ENCODE measurements at places on chromosomes 12 and 14. TPM values are rescaled to one million over a fixed set of nuclear protein-coding genes. Genes with fewer than 3 reads are reported as not detected.
A peak's percentile ranks its signal among the peaks of the same experiment; 100 is the strongest.

DCAF4 gene
- 20.6 TPM for total RNA-seq

MYBPC1 gene
- total RNA-seq: not detected

FGD6 gene
- total RNA-seq: 12.5 TPM

ZDHHC22 gene
- total RNA-seq: not detected

LUM gene
- total RNA-seq: 582 TPM

GRCh38 chr12:99146185-99146584 is 501.1 kb downstream of the APAF1 start:
- no peak for DNase-seq

DNA sequence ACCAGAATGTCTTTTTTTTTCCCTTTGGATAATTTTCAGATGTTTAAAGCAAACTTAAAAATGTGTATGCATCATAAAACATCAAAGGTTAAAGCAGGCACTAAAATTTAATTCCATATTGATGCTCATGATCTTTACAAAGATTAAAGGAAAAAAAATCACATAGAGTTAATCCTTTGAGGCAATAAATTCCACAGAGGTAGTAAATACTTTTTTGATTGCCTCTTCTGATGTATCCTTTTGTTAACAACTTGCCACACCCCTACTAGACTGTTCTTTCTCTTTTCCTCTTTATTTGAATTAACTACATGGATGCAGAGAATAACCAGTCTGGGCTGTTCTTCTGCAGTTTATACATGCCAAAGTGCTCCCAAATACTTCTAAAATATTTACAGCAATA is 45.2 kb upstream of the KCNJ8 start:
- no peak for DNase-seq

DNA sequence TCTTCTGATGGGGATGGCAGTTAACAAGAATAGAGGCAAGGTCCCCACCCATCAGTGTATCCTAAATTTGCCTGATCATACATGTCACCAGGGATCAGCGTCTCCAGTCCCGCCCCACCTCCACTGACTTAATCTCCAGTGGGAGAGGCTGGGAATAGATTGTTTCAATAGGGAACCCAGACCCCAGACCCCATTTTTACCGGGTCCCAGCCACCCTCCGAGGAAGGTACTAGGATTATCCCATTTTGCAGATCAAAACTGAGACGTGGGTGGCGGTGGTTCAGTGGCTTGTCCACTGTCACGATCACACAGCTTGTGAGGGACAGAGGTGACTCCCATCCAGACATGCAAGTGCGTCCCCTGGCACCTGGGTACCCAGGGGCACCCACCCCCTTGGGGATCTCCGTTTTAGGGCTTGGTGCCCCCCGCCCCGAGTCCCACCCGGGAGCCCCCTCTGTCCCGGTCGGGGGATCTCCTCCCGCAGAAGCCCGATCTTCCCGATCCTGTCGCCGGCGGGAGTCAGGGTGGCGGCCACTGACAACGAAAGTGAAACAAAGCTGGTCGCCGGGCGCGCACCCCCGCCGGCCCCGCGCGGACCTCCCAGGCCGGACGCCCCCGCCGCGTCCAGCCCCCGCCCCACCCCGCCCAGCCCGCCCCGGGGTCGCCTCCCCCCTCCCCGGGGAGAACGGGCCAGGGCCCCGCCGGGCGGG is 523 bp downstream of the WSB2 start:
- no peak for DNase-seq

GRCh38 chr12:575129-575502 is 88.1 kb downstream of the NINJ2 start:
- DNase-seq: no peak

DNA sequence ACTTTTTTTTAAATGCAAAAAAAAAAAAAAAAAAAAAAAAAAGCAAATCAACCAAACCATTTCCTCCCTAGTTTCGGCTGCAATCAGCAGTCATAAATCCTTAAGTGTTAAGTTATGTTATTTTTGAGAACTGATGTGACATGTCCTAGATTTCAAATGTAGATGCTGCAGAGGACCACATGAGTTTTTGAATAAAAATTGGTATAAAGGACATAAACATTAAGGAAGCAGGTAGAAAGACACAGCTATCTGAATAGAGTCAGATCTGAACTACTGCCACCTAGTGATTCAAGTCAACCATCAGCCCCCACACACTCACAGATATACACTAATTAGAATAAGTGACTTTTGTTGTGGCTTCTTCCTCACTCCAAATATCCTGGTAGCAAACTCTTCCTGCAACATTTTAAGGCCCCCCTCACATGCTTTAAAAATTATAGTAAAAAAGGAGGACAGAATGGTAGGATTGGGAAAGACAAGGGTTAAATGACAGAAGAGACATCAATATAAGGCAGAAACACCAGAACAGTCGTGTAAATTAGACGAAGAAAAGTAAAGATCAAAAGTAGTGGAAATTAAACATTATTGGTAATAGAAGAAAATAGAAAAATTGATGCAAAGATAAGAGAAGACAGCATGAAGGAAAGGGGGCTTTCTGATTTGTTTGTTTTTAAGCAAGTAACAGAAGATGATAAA is 394.5 kb upstream of the ATP2B1 start:
- peak; percentile 62 for DNase-seq

GRCh38 chr14:77120771-77121743 is 20.5 kb downstream of the ZDHHC22 start:
- no peak for DNase-seq

DNA sequence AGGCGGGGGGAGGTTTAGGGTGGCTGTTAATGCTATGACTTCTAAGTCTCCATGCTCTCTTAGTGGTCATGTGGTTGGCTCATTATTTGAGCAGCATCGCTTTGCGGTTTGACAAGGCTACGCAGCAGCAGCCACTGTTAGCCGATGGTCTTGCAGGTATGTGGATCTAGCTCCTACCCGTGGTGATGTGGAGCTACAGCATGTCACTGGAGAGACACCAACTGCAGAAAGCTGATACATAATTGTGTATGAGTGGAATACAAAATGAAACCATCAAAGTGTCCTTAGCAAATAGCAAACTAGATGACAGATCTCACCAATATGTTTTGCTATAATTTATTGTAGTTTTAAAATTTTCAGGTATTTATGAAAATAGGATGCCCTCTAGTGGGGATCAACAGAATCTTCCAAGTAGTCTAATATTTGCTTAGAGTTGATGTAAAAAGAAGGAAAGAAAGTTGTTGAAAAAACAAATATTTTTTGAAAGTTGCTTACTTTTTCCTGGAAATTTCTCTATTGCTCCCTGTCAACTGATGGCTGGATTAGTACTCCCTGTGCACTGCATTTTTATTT is 94.9 kb downstream of the NAV3 start:
- DNase-seq: peak; percentile 95
